ENCODE measurements at places on chromosomes 16 and 17.

GRCh38 chr17:63041722-63042121 is 75.7 kb downstream of the TANC2 start:
- no peak for DNase-seq

DNA sequence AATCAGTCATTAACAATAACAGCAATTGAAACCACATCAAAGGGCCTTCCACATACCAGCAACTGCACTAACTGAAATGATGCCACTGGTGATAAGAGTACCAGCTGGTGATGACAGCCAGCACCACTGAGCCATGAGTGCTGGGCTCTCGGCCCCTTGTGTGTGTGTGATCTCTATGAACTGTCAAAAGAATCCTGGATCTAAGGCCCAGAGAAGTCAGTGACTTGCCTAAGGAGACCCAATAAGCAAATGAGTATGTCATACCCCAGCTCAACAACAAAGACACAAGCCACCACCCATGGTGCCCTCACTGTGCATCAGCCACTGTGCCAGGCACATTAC is 220.9 kb downstream of the ZNF423 start:
- no peak for DNase-seq

DNA sequence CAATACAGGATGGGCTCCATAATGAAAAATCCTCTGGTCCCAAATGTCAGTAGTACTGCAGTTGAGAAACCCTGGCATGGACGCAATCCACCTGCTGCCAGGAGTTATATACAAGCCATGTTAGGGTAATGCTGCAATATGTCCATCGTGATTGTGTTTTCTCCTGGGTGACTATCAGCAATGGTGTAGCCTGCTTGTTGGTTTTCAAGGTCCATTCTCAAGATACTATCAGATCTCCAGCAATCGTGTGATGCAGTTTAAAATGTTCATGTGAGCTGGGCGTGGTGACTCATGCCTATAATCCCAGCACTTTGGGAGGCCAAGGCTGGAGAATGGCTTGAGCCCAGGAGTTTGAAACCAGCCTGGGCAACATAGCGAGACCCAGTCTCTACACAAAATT is 24.0 kb downstream of the ABCC1 start:
- no peak for DNase-seq

GRCh38 chr17:78708510-78708973 is 73.5 kb downstream of the CYTH1 start:
- DNase-seq = peak; percentile 80

GRCh38 chr16:27426423-27427408 is 24.7 kb downstream of the IL21R start:
- DNase-seq = peak; percentile 94

GRCh38 chr17:57955183-57955931 is at the start of gene CUEDC1:
TSS of gene CUEDC1 (minus strand) at chr17:57955412. CDS start at chr17:57885564, 69,848 bp downstream.
- DNase-seq = peak; percentile 69

DNA sequence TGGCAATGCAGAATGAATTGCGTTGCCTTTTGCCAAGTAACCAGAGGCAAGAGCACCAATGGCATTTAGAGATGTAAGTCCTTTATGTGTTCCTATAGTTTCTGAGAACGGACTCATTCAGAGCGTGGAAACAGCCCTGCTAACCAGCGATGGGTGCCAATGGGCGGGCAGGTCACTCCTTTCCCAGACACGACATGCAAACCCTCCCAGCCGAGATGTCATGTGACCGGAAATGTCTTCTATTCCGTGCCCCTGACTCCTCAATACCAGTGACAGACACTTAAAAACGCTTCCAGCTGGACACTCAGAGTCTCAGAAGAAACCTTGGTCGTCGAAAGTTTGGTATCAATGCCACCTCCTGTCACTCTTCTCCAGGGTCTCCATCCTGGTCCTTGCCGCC is 3.2 kb downstream of the FBF1 start:
- no peak for DNase-seq

DNA sequence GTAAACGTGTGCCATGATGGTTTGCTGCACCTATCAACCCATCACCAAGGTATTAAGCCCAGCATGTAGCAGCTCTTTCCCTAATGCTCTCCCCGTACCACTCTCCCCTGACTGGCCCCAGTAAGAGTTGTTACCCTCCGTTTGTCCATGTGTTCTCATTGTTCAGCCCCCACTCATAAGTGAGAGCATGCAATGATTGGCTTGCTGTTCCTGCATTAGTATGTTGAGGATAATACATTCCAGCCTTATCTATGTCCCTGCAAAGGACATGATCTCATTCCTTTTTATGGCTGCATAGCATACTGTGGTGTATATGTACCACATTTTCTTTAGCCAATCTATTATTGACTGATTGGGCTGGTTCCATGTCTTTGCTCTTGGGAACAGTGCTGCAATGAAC is 1294.9 kb upstream of the CDH8 start:
- no peak for DNase-seq

DNA sequence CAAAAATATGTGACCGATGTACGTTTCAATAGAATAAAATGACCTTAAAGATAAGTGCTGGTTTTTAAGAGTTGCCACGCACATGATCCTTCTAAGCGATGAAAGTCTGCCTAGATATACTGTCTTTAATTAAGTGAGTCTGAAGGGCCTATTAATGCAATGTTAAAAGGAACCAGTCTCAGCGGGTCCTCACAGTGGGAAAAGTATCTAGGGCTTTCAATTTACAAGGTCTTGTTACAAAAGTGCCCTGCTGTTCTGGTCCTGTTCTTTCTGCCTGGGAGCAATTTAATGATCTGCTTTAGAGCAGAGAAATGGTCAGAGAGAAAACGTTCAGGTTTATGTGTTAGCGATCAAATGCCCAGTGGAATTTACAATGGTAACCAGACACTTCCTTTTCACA is 864.0 kb downstream of the KCNJ2 start:
- DNase-seq = no peak

DNA sequence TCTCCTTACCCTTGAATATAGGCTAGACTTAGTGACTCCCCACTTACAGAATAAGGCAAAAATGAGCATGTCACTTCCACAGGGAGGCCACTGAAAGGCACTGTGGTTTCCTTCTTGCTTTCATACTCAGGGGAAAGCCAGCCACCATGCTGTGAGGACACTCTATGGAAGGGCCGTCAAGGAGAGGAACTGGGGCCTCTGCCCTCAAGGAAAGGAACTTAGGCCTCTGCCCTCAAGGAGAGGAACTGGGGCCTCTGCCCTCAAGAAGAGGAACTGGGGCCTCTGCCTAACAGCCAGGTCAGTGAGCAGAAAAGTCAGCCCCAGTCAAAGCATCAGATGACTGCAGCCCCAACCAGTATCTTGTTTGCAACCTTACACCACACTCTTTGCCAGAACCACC is 30.1 kb downstream of the VPS35 start:
- DNase-seq = peak; percentile 62

GRCh38 chr16:695355-696089 is 5.3 kb upstream of the WDR24 start:
- DNase-seq = peak; percentile 76

DNA sequence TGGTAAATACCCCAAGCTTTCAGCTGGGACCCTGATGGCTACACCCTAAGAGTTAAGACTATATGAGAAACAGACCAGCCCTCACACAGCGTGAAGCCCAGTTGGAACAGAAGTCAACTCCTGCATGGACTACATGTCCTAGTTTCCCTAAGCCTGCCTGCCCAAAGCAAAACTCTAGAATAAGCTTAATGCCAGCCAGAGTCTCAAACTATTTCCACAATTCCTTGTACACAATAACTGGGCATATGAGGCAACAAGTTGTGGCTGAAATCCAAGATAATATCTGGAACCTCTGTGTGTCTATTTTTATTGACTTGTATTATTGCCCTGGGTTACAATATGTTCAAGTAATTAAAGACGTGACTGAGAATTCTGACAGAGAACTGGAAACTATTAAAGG is 19.4 kb downstream of the MYH10 start:
- no peak for DNase-seq

DNA sequence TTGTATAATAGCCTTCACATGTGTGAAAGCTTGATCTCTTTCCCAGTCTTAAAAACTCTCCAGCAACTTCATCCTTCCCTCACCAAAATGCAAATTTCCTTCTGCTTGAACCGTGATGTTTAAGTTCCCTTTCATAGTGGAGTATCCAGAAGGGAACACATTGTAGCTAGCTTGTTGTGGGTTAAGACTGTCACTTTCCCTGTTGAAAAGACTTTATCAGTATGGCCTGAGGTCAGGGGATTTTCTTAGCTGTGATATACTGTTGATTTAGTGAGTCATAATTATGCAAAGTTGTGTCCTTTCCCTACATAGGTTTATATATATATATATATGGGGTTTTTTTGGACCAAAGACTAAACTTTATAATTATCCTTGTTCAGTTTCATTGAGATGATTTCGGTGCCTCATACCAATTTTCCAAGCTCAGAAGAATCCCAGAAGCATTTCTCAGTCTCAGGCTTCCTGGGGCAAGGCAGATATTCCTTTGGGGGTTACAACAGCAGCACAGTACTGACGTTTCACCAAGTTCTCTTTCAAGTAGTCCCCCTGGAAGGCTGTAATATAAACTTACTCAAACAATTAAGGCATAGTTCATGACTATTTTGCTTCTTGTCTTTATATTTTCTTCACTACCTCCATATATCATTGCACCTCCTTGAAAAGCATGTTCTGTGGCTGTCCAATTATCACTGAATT is 35.7 kb downstream of the ESRP2 start:
- DNase-seq = no peak

- no peak for DNase-seq
Measured at GRCh38 chr17:63258785-63259184, 187.3 kb downstream of the CYB561 start.

DNA sequence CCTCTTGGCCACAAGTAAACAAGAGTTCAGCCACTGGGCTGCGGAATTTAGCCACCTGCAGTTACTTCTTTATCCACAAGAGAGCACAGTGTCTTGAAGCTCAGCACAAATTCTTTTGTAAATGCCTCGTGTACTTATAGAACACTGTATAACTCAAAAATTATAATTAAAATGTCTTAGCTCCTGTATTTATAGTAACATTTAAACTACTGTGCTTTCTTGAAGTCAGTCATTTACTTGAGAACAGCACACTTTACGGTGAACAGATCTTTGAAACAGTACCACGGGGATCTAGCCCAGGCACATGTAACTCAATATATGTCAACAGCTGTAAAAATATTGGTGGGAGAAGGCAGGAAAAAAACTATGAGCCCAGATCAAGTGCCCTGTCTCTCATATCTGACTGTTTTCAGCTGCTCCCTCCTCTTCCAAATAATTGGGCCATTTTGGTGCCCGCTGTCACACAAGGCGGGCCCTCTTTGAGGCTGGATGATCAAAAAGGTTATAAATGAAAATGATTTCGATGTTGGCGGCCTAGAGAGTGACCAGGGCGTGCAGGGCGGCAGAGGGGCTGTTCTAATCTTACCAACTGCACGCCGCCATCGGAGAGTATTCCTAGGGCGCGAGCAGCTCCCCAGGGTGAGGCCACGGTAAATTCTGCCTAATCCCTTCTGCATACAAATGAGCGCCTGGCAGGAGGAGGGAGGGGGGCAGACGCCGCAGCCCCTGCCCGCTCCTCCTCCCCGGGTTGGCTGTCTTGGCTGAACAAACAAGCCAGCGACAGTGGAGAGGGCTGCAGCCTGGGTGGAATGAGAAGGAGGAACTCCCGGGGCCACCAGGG is 183.2 kb downstream of the C16orf78 start:
- DNase-seq = no peak

- DNase-seq = peak; percentile 20
Measured at GRCh38 chr17:7717756-7718350, 309 bp downstream of the DNAH2 start.

GRCh38 chr16:50697881-50698767 is 4.7 kb downstream of the NOD2 start:
- DNase-seq = peak; percentile 55

- DNase-seq = no peak
Measured at GRCh38 chr16:29313559-29314048, 92.9 kb downstream of the NPIPB11 start.

DNA sequence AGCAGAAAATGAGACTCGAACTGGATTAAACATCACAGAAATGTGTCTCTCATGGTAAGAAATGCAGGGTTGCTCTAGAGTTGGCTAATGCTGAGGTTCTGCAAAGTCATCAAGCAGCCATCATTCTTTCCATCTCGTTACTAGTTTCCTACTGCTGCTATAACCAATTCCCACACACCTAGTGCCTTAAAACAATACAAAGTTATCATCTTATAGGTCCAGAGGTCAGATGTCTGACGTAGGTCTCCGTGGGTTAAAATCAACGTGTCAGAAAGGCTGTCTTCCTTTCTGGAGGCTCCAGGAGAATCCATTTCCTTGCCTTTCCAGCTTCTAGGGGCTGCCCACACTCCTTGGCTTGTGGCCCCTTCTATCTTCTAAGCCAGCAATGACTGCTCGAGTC is 118.6 kb downstream of the STX8 start:
- DNase-seq = no peak

GRCh38 chr17:17416007-17416399 is 60.8 kb upstream of the MED9 start:
- DNase-seq = peak; percentile 79

DNA sequence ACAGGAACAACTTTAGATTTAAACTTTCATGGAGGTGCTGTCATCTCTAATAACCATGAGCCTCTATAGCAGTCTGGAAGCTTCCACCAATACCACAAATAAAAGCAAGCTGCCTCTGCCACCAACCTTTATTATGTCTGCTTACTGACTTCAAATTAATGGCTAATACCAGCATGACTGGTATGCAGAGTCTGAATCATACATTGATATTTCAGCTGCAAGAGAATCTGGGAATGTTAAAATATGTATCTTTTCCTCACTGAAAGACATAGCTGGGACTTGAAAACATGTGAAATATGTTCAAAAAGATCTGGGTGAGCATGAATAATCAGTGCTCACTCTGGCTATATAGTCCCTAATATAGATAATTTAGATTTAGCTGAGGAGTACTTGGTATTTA is 488.6 kb downstream of the CDH8 start:
- DNase-seq = no peak

- peak; percentile 25 for DNase-seq
Measured at GRCh38 chr17:79607940-79608623, 2.8 kb downstream of the RBFOX3 start.

- DNase-seq = no peak
Measured at GRCh38 chr16:3536271-3536731, 35.5 kb downstream of the CLUAP1 start.

- DNase-seq = no peak
Measured at GRCh38 chr16:78217276-78217675, 117.8 kb downstream of the WWOX start.

Measured in activated CD4-positive, alpha-beta T cell treated with anti-CD3 and anti-CD28 coated beads, Interleukin-10, Interleukin-2, amounts not matched to agents 100 ng/mL and 50 ng/mL, durations not matched to agents 16 hours and 8 hours (primary cell).